ENCODE measurements at places on chromosomes 11 and 22.
A peak's percentile ranks its signal among the peaks of the same experiment; 100 is the strongest.

GRCh38 chr11:78607696-78608095, 33.0 kb upstream of the NARS2 start:
- H3K4me3 ChIP-seq: no peak overlapping the region
- H3K4me1 ChIP-seq: no peaks in the 10 kb centered on the region
- H3K36me3 ChIP-seq: no peaks in the 10 kb centered on the region
- no peak for DNase-seq
- H3K27ac ChIP-seq: no peak overlapping the region

DNA sequence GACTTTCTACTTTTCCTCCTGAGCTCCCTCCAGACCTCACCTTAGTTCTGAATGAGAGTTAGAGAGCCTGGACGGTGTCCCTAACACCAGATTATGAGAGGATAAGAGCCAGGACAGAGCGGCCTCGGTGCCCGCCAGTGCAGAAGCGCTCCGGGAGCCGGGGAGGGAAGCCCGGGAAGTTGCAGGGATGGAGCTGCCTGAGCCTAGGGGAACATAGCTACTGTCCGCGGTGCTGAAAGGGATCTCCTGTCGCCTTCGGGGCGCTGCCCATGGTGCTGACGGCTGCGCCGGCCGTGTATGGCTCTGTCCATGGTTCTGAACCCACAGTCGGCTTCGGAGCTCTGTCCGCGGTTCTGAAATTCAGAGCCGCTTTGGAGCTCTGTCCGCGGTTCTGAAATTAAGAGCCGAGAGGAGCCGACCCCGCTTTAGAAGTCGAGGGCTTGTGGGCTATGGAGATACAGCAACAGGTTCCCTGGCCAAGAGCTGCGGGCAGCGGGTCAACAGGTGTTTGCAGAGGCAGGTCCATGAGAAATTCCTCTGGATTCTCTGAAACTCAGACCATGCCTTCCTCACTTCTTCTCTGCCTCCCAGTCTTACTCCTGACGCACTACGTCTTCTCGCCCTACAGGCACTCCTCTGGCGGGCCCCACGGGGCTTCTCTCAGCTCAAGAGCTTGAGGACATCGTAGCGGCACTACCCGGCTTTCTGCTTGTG, 814 bp downstream of the NPAS4 start:
- no peak overlapping the region for H3K4me3 ChIP-seq
- 0 out of 2 replicates have a peak, but pooled peaks cover 5% of the 10 kb centered on the region for H3K27me3 ChIP-seq
- H3K27ac ChIP-seq: no peak overlapping the region
- DNase-seq: peak; percentile 93

GRCh38 chr11:100872951-100873740, 186.1 kb downstream of the ARHGAP42 start:
- peak; percentile 12 for DNase-seq
- peaks cover 27% of the 10 kb centered on the region for H3K4me1 ChIP-seq
- no peak overlapping the region for H3K4me3 ChIP-seq
- H3K36me3 ChIP-seq: no peaks in the 10 kb centered on the region

GRCh38 chr11:20617346-20618005, 18.1 kb downstream of the SLC6A5 start:
- no peak for DNase-seq
- no peak overlapping the region for H3K27ac ChIP-seq
- H3K36me3 ChIP-seq: no peaks in the 10 kb centered on the region
- no peaks in the 10 kb centered on the region for H3K27me3 ChIP-seq
- H3K4me1 ChIP-seq: no peaks in the 10 kb centered on the region

GRCh38 chr11:102935514-102935913, 20.0 kb downstream of the MMP13 start:
- H3K27me3 ChIP-seq: no peaks in the 10 kb centered on the region
- no peak overlapping the region for H3K4me3 ChIP-seq
- no peaks in the 10 kb centered on the region for H3K36me3 ChIP-seq

- H3K4me1 ChIP-seq: 0 out of 2 replicates have a peak, but pooled peaks cover 13% of the 10 kb centered on the region
- H3K4me3 ChIP-seq: no peak overlapping the region
- H3K27ac ChIP-seq: no peak overlapping the region
- no peaks in the 10 kb centered on the region for H3K27me3 ChIP-seq
Measured at GRCh38 chr11:75945446-75945845, 130.4 kb downstream of the UVRAG start.
